Upper lobe of right lung (tissue), 1 donor: ENCODE measurements at places on chromosomes 2 and 18. TPM values are rescaled to one million over a fixed set of nuclear protein-coding genes. Genes with fewer than 3 reads are reported as not detected.

- peak; percentile 5 for DNase-seq
Measured at GRCh38 chr2:25700221-25700660, 26.9 kb upstream of the DTNB start.

- DNase-seq = no peak
Measured at GRCh38 chr2:172181840-172182239, 79.1 kb upstream of the DLX2 start.

DNA sequence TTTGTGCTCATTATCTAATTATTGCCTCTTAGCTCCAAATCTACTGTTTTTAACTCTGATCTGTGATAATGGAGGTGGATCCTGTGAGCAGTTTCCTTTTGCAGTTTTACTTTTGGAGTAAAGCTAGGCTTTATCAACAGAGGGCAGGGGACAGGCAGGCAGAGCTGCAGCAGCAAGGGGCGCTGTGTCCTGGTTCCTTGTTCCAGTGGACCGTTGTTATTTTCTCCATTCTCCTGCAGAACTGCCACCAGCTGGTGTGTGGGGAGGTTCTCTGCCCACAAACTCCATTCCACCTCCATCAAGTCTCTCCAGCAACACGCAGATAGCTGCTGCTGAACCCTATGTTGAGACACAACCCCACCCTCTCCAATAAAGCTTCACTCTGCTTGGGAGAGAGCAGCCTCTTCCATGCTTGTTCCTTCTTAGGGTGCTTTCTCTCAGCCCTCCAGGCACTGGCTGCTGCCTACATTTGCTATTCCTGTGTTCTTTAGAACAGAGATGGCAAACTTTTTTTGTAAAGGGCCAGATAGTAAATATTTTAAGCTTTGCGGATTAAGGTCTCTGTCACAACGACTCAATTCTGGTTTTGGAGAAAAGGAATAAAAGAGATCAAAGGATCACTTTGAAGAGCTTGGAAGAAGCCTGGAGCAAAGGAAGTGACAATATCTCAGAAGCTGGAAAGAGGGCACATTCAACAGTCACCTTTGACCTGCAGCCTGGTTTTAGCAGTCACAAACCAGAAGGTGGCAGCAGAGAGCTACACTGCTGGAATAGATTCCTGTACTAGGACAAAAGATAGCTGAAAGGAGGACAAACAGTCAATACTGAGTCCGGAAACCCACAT is 208.8 kb downstream of the CCDC178 start:
- peak; percentile 48 for DNase-seq

DNA sequence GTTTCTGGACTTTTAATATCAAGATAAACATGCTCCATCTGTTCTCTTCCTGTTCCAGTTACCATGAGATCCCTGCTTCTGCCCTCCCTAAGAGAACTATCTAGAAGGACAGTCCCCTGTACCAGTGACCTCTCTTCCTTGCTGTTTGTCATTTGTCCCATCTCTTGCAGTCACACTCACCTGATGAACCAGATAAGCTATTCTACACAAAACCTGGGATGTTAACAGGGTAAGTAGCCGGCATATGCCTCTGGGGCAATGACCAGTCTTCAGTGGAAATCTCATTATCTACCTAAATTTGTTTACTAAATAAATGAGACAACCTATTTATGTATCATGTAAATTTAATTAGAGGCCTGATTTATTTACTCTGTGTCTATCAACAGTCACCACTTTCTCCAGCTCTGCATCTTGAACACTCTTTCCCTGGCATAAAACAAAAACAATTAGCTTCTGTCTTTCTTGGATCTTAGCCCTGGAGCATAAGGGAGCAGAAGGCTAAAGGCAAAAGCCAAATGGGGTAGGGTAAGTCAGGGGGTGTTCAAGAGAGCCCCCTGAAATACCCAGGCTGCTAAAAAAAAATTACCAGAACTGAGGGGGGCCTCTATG is 337.7 kb downstream of the ALK start:
- DNase-seq = no peak

DNA sequence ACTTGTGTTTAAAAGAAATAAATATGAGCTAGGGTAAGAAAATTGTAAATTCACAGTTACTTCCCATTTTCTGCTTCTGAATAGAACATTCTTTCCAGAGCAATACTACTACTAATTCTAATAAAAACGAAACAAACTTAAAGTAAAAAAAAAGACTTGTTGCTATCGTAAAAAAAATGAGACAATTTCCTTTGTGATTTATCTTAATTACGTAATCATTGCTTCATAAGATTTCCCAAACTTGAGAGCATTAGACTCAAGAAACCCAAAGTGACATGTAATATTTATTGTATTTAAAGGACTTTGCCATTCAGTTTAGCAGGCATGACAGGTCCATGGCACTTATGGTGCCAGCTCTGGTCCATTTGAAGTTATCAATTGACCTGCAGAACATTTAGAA is 153.8 kb downstream of the AQP4 start:
- no peak for DNase-seq

DNA sequence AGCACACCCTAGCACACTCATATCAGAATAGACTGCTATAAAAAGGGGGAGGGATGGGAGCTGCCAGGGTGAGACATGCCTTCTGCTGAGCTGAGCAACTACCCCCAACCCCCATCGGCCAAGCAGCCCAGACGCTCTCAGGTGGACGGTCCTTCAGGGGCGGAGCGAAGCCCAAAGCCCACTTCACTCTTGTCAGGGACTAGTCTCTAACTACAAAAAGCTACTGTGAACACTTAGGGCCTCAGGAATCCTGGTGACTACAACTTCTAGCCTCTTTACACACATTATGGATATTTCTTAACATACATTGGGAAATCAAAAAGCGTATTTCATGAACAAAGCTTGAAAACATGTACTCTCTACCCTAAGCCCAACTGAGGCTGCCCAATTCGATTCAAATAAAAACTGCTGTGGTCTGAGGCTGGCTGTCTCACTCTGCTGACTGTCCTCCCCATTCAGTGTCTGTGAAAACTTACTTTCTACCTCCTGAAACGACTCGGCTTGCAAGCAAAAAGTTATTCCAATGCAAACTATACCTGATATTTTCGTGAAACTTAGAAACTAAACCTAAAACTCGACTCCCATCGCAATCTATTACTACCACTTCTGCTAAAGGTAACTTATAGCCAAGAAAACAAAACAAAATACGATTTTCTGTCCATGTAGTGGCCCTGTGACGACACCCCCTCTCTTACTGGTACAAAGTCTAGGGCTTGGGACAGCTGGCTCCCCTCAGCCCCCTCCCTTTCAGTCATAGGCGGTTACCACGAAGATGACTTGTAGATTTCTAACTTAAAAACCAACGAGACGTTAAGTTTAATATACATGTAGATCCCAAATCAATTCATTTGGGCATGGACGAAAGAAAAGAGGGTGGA is 1.2 kb downstream of the SERTAD2 start:
- peak; percentile 77 for DNase-seq

DNA sequence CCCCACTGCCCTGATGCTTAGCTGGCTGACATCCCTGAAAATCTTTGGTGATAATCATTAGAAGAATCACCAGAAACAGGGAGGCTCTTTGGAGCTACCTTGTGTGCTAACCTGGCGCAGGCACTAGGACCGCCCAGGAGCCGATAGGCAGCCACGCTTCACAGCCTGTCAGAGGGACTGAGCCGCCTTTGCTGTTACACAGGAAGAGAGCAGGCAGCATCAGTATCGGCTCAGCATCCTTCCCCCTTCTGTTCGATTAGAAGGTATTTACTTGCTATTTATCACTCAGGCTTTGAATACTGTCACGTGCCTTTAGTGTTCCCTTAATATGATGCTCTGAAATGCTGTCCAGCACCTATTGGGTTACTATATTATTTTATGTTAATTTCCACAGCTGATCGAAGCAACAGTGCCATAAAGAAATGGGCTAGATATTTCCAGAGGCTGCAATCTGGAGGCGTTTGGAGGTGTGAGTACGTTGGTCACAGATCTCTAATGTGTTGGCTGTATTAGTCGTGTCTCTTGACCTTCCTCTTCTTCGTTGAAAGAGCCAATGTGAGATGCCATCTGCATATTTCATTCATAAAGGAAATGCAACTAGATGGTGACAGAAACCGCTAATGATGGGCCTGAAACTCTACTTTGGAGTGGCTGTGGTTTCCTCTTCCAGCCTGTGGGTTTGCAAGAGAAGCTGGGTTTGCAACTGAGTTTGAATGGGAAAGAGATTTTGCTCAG is 110.4 kb upstream of the RAB27B start:
- no peak for DNase-seq

GRCh38 chr2:233699424-233700027 is 6.8 kb downstream of the UGT1A6 start:
- DNase-seq = no peak

GRCh38 chr2:11100976-11101375 is 54.3 kb upstream of the SLC66A3 start:
- DNase-seq = peak; percentile 36

DNA sequence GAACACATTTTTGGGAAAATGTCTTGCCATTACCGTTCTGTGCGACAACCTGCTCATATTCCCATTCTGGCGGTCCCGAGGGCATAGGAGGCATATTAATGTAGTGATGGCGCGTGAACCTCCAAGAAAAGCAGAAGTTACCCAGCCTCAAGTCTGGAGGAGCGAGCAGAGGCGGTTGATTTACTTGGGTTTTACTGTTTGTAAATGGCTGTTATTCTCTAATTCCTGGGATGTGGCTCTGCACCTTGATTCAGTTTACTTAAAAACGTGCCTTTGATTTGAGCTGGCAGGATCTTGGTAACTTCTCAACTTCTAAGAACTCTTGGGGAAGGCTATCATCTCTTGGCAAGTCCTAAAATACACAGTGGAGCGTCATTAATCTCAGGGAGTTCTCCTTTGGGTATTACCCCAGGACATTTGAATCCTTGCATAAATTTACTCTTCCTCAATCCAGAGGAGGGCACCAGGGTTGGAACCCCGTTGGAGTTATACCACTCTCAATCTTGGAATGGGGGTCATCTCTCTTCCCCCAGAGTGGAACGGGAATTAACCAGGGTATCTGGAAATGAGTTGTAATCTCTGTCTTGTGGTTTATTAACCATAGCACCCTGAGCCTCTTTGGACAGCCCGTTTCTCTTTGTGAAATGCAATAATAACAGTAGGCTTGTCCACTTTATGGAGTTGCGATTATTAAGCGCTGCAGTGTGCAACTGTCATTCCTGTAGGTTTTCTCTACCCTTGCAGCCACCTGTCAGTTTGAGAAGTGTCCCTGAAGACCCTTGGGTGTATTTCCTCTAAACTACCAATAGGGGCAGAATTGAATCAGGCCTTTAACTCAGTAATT is 2.1 kb downstream of the HK2 start:
- DNase-seq = no peak

DNA sequence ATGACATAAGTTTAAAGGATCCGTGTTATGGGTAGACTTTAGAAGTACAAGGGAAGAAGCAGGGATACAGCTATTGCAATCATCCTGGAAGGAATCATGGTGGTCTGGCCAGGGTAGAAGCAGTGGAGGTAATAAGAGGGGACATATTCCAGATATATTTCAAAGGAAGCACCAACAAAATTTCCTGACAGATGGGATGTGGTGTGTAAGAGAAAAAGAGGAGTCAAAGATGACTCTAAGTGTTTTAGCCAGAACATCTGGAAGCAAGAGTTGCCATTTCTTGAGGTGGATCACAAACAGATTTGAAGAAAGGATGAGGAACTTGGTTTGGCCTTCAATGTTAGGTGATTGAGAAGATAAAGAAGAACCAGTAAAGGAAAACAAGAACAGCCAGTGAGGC is 133.1 kb upstream of the CTAGE1 start:
- DNase-seq = no peak

DNA sequence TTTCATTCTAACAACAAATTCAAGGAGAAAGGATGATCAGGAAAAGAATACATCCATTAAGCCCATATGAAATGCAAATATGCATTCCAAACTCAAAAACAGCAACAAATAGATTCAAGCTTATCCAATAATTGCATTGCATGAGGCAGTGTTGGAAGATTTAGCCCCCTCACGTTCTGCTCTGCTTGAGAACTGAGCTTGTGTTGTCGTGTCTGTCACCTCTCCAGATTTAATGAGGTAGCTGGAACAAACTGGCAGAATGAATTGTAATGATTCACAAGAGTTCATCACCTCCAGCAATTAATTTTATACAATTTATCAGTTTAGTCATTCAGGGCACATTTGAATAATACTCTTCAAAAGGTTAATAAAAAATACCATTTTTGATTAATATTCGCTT is 54.8 kb downstream of the AP1S3 start:
- no peak for DNase-seq

The RAB27B gene
- total RNA-seq = 22.2 TPM

The MRO gene
- 0.20 TPM for total RNA-seq

The LRRC30 gene
- not detected for total RNA-seq

The CDCA7 gene
- 4.1 TPM for total RNA-seq

The HNMT gene
- 67.4 TPM for total RNA-seq
